ENCODE measurements at places on chromosomes 4 and X. TPM values are rescaled to one million over a fixed set of nuclear protein-coding genes. Genes with fewer than 3 reads are reported as not detected.
A peak's percentile ranks its signal among the peaks of the same experiment; 100 is the strongest.

Gene PIN4
- total RNA-seq, result 17.3 TPM

Gene FSTL5
- 0.04 TPM for total RNA-seq

Gene UGT2A1
- not detected for total RNA-seq

Gene SPANXA2
- total RNA-seq, result not detected

Gene HS6ST2
- 23.1 TPM for total RNA-seq

Gene SSX4B
- not detected for total RNA-seq

Gene ALB
- total RNA-seq, result 0.59 TPM

DNA sequence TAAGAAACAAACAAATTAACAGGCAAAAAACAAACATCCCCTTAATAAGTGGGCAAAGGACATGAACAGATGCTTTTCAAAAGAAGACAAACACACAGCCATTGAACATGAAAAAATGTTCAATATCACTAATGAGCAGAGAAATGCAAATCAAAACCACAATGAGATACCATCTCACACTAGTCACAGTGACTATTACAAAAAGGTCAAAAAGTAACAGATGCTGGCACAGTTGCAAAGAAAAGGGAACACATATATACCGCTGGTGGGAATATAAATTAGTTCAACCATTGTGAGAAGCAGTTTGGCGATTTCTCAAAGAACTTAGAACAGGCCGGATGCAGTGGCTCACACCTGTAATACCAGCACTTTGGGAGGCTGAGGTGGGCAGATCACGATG is 146.1 kb upstream of the NEIL3 start:
- no peak for DNase-seq
- no peak overlapping the region for H3K27ac ChIP-seq
- H3K27me3 ChIP-seq, result peaks cover 1% of the 10 kb centered on the region
- H3K4me3 ChIP-seq, result no peak overlapping the region
- H3K36me3 ChIP-seq, result no peaks in the 10 kb centered on the region
- no peaks in the 10 kb centered on the region for H3K4me1 ChIP-seq

DNA sequence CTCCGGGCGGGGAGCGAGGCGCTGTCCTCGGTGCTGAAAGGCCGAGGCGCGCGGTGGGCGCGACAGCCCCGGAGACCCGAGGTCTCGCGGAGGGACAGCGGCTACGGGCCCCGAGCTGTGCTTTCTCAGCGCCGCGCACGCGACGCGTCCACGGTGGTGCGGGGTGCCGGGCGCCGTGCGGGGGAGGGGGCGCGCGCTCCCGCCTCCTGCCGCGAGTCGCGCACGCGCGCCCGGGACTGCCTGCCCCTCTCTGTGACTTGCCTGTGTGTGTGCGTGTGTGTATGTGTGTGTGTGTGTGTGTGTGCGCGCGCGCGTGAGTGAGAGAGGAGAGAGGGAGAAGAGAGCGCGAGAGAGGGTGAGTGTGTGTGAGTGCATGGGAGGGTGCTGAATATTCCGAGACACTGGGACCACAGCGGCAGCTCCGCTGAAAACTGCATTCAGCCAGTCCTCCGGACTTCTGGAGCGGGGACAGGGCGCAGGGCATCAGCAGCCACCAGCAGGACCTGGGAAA is at the start of gene GRIA2:
Gene GRIA2, plus strand, starts transcription at position 358 of the 511 bp plus-strand sequence. CDS start 315 bp downstream, outside the sequence.
- peak within 1 kb of the TSS; percentile 51 for H3K27ac ChIP-seq
- peaks cover 18% of the 10 kb centered on the region for H3K4me1 ChIP-seq
- peak; percentile 81 for DNase-seq
- peak within 1 kb of the TSS; percentile 71 for H3K4me3 ChIP-seq
- H3K36me3 ChIP-seq, result no peaks in the 10 kb centered on the region
- peaks cover 82% of the 10 kb centered on the region for H3K27me3 ChIP-seq

DNA sequence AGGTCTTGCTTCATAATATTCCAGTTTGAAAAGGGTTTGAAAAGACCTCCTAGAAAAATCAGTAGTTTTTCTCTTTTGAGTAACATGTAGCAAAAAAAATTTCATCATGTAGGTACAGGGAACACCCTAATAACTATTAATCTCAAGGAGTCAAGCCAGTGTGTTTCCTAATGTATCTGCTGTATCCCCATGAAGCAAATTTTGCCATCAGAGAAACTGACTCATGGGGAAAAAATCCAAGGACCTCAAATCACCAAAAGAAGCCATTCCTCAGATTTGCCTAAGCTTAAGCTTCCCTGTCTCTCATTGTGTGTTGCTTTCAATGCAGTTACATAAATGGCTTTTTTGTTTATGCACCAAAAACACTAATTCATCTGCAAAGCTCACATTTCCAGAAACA is 29.7 kb downstream of the F9 start:
- no peaks in the 10 kb centered on the region for H3K4me1 ChIP-seq
- no peak for DNase-seq
- no peak overlapping the region for H3K27ac ChIP-seq
- H3K4me3 ChIP-seq, result no peak overlapping the region

GRCh38 chrX:55758033-55758432 is 40.5 kb downstream of the RRAGB start:
- DNase-seq, result no peak
- peaks cover 16% of the 10 kb centered on the region for H3K36me3 ChIP-seq
- H3K4me1 ChIP-seq, result no peaks in the 10 kb centered on the region
- H3K27me3 ChIP-seq, result no peaks in the 10 kb centered on the region

- DNase-seq, result no peak
- no peaks in the 10 kb centered on the region for H3K27me3 ChIP-seq
- H3K27ac ChIP-seq, result no peak overlapping the region
Observed at GRCh38 chrX:135572436-135572835, 52.0 kb downstream of the INTS6L start.

- H3K27ac ChIP-seq, result peak overlapping the region; percentile 99
- peak overlapping the region; percentile 98 for H3K4me3 ChIP-seq
- peak; percentile 73 for DNase-seq
- peaks cover 6% of the 10 kb centered on the region for H3K36me3 ChIP-seq
- H3K27me3 ChIP-seq, result no peaks in the 10 kb centered on the region
Observed at GRCh38 chr4:173334891-173335752, 964 bp upstream of the HMGB2 start.

Data from mesothelial cell of epicardium (in vitro differentiated cells).